Breast epithelium (tissue), 4 donors: ENCODE measurements at places on chromosomes 16 and 17. TPM values are rescaled to one million over a fixed set of nuclear protein-coding genes. Genes with fewer than 3 reads are reported as not detected.

Gene KRTAP4-3
- not detected for total RNA-seq

Gene CDH8
- total RNA-seq = under 0.01 TPM

Gene CRHR1
- 1.6 TPM for total RNA-seq

Gene GJD3
- not detected for total RNA-seq

Gene CTRB1
- total RNA-seq = not detected

Gene MRPL45
- total RNA-seq = 27.9 TPM

Gene NPIPB13
- total RNA-seq = 5.9 TPM

Gene HOXB7
- 1.5 TPM for total RNA-seq

Gene KRT28
- total RNA-seq = not detected

Gene ABCA10
- 13.6 TPM for total RNA-seq

Gene SPATA32
- total RNA-seq = 0.44 TPM

Gene TP53TG3C
- not detected for total RNA-seq

Gene HSF4
- total RNA-seq = 46.9 TPM

Gene TEX14
- total RNA-seq = 0.29 TPM

Gene KCNH6
- total RNA-seq = not detected

Gene ITGB4
- total RNA-seq = 9.8 TPM

Gene INPP5K
- total RNA-seq = 88.8 TPM

Gene LGALS9B
- 0.33 TPM for total RNA-seq

Gene GRB7
- total RNA-seq = 69.2 TPM

Gene EVPLL
- total RNA-seq = not detected

Gene MEOX1
- 11.0 TPM for total RNA-seq

Gene ZNF469
- total RNA-seq = 1.5 TPM

Gene NAE1
- 60.3 TPM for total RNA-seq

Gene KCNH4
- not detected for total RNA-seq

Gene LRRC45
- total RNA-seq = 18.7 TPM

Gene KRT24
- total RNA-seq = not detected

Gene RILP
- 42.7 TPM for total RNA-seq

Gene ZDHHC1
- 19.3 TPM for total RNA-seq

Gene UBTF
- total RNA-seq = 50.1 TPM

Gene RNF43
- total RNA-seq = 8.5 TPM

Gene HIGD1B
- total RNA-seq = 0.98 TPM

Gene LRRC37B
- total RNA-seq = 33.8 TPM

Gene MRTFB
- 115 TPM for total RNA-seq

Gene PMFBP1
- 2.2 TPM for total RNA-seq

Gene EXOC3L1
- 1.1 TPM for total RNA-seq

Gene TRIM72
- under 0.01 TPM for total RNA-seq

Gene ZSCAN10
- not detected for total RNA-seq

Gene RASL10B
- total RNA-seq = 27.8 TPM

Gene HSD17B2
- not detected for total RNA-seq

Gene CEP295NL
- 7.2 TPM for total RNA-seq

Gene MMP15
- 4.8 TPM for total RNA-seq

Gene GALR2
- total RNA-seq = not detected

Gene TOM1L1
- total RNA-seq = 18.4 TPM

Gene CCL8
- total RNA-seq = 0.66 TPM
